Chondrocyte (in vitro differentiated cells): ENCODE measurements at places on chromosomes 2 and 18. TPM values are rescaled to one million over a fixed set of nuclear protein-coding genes. Genes with fewer than 3 reads are reported as not detected.

The KATNAL2 gene
- total RNA-seq = 5.8 to 9.3 TPM (median 7.4 TPM) in 3 replicates

DNA sequence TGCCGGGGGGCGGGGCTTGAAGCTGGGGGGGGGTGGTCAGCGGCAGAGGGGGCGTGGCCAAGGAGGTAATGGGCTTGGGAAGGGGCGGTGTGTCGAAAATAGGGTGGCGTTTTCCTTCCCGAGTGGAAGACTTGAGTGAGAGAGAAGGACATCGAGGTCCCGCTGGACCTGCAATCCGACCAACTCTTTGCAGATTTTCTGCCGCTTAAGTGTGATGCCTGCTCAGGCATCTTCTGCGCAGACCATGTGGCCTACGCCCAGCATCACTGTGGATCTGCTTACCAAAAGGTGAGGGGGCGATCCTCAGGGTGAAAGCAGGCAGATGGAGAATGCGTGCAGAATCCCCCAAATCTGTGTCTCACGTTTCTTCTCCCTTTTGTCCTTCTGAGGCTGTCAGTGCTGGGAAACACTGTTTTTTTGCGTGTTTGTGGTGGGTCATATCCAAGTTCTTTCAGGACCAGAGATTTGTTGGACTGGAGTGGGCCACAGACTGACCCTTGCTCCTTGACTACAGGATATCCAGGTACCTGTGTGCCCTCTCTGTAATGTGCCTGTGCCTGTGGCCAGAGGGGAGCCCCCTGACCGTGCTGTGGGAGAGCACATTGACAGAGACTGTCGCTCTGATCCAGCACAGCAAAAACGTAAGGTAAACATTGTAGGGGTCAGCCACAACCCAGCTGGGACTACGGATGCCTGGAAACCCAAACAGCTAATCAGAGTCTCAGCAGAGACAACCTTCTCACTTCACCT is 727 bp downstream of the ZFAND2B start:
- H3K27ac ChIP-seq = peak overlapping the region; percentile 94
- peaks cover 7% of the 10 kb centered on the region for H3K36me3 ChIP-seq
- DNase-seq = no peak

GRCh38 chr2:152443771-152444170 is 108.8 kb downstream of the FMNL2 start:
- H3K27me3 ChIP-seq = no peaks in the 10 kb centered on the region
- H3K27ac ChIP-seq = no peak overlapping the region
- no peak overlapping the region for H3K4me3 ChIP-seq

GRCh38 chr18:58761241-58761969 is 90.1 kb downstream of the MALT1 start:
- H3K27me3 ChIP-seq = peaks cover 13% of the 10 kb centered on the region
- H3K4me1 ChIP-seq = peaks cover 4% of the 10 kb centered on the region
- H3K36me3 ChIP-seq = no peaks in the 10 kb centered on the region
- H3K4me3 ChIP-seq = no peak overlapping the region
- no peak overlapping the region for H3K27ac ChIP-seq

GRCh38 chr2:164032995-164033394 is 297.2 kb upstream of the FIGN start:
- no peaks in the 10 kb centered on the region for H3K36me3 ChIP-seq
- no peak for DNase-seq
- peaks cover 32% of the 10 kb centered on the region for H3K4me1 ChIP-seq
- H3K27ac ChIP-seq = no peak overlapping the region
- H3K27me3 ChIP-seq = no peaks in the 10 kb centered on the region

- no peaks in the 10 kb centered on the region for H3K27me3 ChIP-seq
- H3K4me1 ChIP-seq = no peaks in the 10 kb centered on the region
- no peak for DNase-seq
- H3K27ac ChIP-seq = no peak overlapping the region
Observed at GRCh38 chr18:70197026-70197425, 8.5 kb downstream of the RTTN start.

GRCh38 chr2:86788881-86789686 is 1.6 kb downstream of the CD8A start:
- peaks cover 12% of the 10 kb centered on the region for H3K4me1 ChIP-seq
- peaks cover 3% of the 10 kb centered on the region for H3K36me3 ChIP-seq
- peaks cover 65% of the 10 kb centered on the region for H3K27me3 ChIP-seq
- no peak for DNase-seq

The HK2 gene
- 18.5 to 32.6 TPM (median 31.4 TPM) in 3 replicates for total RNA-seq

The LOXHD1 gene
- total RNA-seq = not detected in 3 replicates

- H3K27ac ChIP-seq = peak overlapping the region; percentile 92
- no peaks in the 10 kb centered on the region for H3K27me3 ChIP-seq
- H3K36me3 ChIP-seq = no peaks in the 10 kb centered on the region
- DNase-seq = peak; percentile 90
- no peak overlapping the region for H3K4me3 ChIP-seq
- H3K4me1 ChIP-seq = peaks cover 45% of the 10 kb centered on the region
Observed at GRCh38 chr18:77114415-77115191, 18.0 kb downstream of the MBP start.

DNA sequence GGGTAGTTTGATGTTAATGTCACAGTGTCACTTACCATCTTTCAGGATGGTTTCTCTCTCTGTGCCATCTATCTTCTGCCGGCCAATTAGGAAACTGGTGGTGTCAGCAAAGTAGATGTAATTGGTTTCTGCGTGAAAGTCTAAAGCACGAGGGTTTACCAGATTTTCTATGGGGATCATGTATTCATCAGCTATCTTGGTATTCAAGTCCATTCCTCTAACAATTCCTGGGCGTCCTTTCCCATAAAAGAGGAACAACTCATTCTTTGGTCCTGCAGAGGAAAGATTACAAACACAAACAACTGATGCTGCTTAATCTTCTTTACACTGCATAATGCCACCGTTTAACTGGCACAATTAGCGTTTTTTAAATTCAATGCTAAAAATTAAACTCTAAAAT is 1081.9 kb downstream of the LRP1B start:
- H3K4me1 ChIP-seq = no peaks in the 10 kb centered on the region
- no peak overlapping the region for H3K4me3 ChIP-seq
- no peak overlapping the region for H3K27ac ChIP-seq

The EFEMP1 gene
- total RNA-seq = 9.5 to 39.6 TPM (median 38.6 TPM) in 3 replicates

- no peak for DNase-seq
- H3K27ac ChIP-seq = no peak overlapping the region
- H3K4me3 ChIP-seq = no peak overlapping the region
- peaks cover 2% of the 10 kb centered on the region for H3K36me3 ChIP-seq
Observed at GRCh38 chr2:46737577-46737976, 178.0 kb downstream of the MCFD2 start.

- DNase-seq = no peak
- peaks cover 21% of the 10 kb centered on the region for H3K4me1 ChIP-seq
- H3K27ac ChIP-seq = no peak overlapping the region
- H3K4me3 ChIP-seq = no peak overlapping the region
Observed at GRCh38 chr2:54432251-54433015, 23.7 kb upstream of the SPTBN1 start.

- no peak overlapping the region for H3K27ac ChIP-seq
- no peaks in the 10 kb centered on the region for H3K27me3 ChIP-seq
- no peak overlapping the region for H3K4me3 ChIP-seq
- H3K4me1 ChIP-seq = peaks cover 12% of the 10 kb centered on the region
- DNase-seq = no peak
Observed at GRCh38 chr2:236970656-236971010, 115.1 kb upstream of the COPS8 start.

DNA sequence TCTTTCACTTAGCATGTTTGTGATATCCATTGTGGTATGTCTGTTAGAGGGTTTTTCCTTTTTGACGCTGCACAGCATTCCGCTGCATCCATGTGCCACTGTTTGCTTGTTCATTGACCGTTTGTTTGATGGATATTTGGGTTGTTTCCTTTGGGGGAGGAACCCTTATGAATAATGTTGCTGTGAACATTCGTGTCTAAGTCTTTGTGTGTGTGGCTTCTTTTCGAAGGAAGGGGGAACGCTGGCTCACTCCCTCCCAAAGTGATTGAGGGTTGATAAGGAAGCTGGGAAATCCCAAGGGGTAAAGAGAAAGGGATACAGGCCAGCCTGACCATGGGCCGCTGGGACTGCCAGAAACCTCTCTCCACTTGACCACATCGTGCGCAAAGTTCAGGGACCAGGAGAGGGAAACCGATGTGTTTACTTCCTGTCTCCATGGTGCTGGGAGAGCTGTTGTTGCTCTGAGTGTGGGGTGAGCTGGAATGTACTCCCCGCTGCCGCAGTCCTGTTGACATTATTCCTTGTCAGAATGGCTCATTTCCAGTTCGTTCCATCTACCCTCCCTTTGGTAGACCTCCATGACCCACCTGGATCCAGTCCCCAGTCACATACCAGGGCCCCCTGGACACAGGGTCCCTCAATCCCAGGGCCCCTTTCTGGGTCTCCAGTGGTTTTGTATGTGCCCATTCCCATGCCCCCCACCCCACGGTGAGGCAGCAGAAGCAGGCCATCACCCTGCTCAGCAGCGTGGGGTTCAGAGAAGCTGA is 39.6 kb downstream of the HS1BP3 start:
- H3K36me3 ChIP-seq = peaks cover 5% of the 10 kb centered on the region
- H3K4me1 ChIP-seq = peaks cover 23% of the 10 kb centered on the region
- DNase-seq = peak; percentile 54
- H3K27me3 ChIP-seq = no peaks in the 10 kb centered on the region

- no peaks in the 10 kb centered on the region for H3K27me3 ChIP-seq
- peaks cover 23% of the 10 kb centered on the region for H3K4me1 ChIP-seq
- H3K4me3 ChIP-seq = no peak overlapping the region
- DNase-seq = no peak
Observed at GRCh38 chr2:216202626-216203250, 93.6 kb downstream of the XRCC5 start.

DNA sequence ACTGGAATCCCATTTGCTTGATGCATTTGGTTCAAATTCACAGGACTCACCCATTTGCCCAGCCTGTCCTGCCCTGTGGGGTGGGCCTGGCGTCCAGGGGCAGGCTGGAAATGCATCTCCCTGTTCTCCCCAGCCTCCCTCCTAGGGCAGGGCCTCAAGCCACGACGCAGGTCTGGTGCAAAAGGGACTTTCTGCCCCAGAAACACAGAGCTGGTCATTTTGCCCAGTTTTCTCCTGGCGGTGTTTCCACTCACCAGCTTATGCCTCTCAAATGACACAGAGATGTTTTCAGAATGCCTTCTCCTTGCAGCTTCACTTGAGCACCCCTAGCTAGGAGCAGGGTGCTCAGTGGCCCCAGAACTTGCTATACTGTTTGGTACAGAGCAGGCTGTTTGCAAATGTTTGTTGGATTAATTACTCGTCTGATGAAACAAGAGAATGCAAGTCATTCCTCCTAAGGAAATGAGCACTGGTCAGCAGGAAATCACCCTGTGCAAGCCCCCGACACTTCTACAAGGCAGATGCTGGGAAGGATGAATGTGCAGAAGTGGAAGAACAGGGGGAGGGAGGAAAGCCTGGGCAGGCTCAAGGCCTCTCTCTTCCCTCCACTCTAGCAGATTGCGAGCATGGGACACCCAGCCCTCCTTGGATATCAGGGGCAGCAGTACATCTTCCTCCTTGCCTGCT is 164.3 kb upstream of the APCDD1 start:
- H3K27me3 ChIP-seq = no peaks in the 10 kb centered on the region
- peaks cover 3% of the 10 kb centered on the region for H3K4me1 ChIP-seq
- DNase-seq = no peak
- peaks cover 2% of the 10 kb centered on the region for H3K36me3 ChIP-seq
- no peak overlapping the region for H3K4me3 ChIP-seq

GRCh38 chr2:101440127-101440738 is 34.7 kb downstream of the RFX8 start:
- peaks cover 22% of the 10 kb centered on the region for H3K4me1 ChIP-seq
- no peak overlapping the region for H3K4me3 ChIP-seq
- H3K27ac ChIP-seq = no peak overlapping the region
- no peaks in the 10 kb centered on the region for H3K36me3 ChIP-seq

The TSPYL6 gene
- total RNA-seq = not detected in 3 replicates

GRCh38 chr2:45826884-45827635 is 175.6 kb downstream of the PRKCE start:
- peaks cover 29% of the 10 kb centered on the region for H3K4me1 ChIP-seq
- DNase-seq = no peak
- peaks cover 12% of the 10 kb centered on the region for H3K36me3 ChIP-seq
- H3K27me3 ChIP-seq = no peaks in the 10 kb centered on the region
- H3K4me3 ChIP-seq = no peak overlapping the region

The ATP6V1B1 gene
- total RNA-seq = 3.7 to 5.0 TPM (median 3.9 TPM) in 3 replicates

The ZC3H6 gene
- 6.6 to 9.4 TPM (median 8.6 TPM) in 3 replicates for total RNA-seq

DNA sequence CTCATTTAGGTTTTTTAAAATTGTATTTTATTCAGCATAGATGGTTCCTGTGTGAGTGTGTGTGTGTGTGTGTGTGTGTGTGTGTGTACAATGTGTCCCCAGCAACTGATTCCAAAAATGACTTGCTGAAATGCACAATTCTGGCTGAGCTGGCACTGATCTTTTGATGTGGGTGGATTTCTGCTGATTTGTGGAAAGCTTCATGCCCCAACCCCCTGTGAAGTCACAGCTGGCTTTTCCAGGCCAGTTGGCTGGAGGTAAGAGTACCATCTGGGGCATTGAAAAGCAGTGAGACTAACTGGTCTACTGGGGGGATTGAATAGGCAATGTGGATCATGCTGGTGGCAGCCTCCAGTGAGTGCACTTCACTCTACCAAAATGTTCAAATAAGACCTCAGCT is 187.2 kb downstream of the LRRTM1 start:
- H3K4me1 ChIP-seq = no peaks in the 10 kb centered on the region
- no peak overlapping the region for H3K27ac ChIP-seq
- H3K36me3 ChIP-seq = no peaks in the 10 kb centered on the region
- H3K27me3 ChIP-seq = no peaks in the 10 kb centered on the region
- H3K4me3 ChIP-seq = no peak overlapping the region

DNA sequence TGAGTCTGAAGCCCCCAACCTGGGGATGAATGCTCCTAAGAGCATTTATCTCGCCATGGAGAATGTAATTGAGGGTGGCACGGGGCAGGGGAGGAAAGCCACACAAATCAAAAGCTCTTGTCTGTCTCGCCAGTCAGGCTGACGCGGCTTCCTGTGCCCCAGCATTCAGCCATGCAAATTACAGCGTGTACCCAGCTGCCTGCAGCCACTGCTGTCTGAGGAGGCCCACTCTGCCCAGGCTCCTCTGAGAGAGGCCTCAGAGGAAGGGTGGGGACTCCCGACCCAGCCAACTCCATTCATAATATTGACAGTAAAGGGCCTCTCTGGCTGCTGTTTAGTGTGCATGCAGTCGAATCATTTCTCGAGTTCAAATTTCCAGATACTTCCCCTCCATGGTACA is 22.0 kb downstream of the SMAD7 start:
- H3K4me3 ChIP-seq = peak overlapping the region; percentile 61
- H3K27ac ChIP-seq = peak overlapping the region; percentile 99
- no peak for DNase-seq
- no peaks in the 10 kb centered on the region for H3K27me3 ChIP-seq

The HRH4 gene
- not detected in 3 replicates for total RNA-seq

The KCNF1 gene
- total RNA-seq = not detected in 3 replicates
